ENCODE measurements at places on chromosomes 4 and X.

DNA sequence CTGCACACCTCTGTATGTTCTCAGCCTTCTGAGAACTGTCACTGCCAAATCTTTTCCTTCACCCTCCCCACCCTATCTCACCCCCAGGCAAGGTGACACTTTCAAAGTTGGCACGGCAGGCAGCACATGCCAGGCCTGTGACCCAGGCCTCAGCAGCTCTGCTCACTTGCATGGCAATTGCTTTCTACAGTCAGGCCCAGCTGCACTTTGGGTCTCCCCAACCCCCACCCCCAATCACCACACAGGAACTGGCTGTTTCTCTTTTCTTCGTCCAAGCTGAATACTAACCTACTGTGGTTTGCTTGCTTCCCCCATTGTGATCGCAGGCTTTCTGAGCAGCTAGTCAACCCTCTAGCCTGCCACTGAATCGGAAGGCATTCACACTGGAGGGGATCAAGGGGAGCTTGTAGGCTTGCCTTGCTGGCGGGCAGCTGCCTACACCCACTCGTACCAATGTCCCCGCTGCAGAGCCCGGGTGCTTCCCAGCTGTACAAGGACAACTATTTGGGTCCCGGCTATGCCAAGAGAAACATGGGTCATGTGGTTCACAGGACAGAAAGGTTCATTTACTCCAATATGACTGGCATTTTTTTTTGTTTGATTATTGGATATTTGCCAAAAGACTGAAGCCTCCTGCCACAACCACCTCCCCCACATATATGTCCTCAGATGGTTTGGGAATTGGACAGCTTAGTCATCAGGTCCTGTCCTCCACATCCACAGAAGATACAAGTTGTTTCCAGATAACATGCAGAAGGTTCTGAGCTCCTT, 28.1 kb downstream of the SLC25A43 start:
- DNase-seq: no peak

DNA sequence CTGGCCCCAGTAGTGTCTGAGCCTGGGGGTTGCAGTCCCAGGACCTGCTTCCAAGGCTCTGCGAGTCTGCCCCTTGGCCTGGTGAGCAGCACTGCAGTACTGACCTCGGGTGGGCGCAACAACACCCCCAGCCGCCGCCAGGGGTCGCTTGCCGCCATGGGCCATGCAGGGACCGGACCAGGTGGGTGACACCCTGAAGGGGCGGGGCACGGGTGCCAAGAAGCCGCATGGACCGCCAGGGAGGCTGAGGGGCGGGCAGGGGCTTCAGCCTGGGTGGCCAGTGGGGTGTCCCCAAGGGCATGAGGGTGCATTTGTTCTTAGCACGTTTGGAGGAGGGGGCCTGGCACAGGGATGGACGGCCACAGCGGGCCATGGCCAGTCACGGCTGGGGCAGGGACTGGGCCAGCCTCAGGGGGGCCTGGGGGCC, 25.0 kb downstream of the TACC3 start:
- DNase-seq: peak; percentile 46

GRCh38 chrX:129825746-129826505, 17.8 kb downstream of the ZDHHC9 start:
- no peak for DNase-seq

DNA sequence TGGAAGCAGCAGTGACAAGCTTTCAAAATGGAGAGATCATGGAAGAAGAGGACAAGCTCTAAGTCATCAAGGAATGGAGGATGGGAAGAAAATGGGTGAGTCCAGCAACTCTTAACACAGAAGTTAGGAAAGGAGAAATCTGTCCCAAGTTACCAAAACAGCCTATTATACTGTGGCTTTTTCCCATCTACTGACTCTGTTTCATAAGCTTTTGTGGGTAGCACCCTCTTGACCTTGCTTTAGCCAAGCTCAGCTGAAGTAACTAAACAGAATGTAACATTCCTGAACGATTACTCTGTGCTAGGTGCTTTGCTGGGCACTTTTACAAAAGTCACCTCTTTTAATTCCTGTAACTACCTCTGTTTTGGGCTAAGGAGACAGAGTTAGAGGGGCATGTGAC, 54.9 kb downstream of the MAP7D2 start:
- no peak for DNase-seq

DNA sequence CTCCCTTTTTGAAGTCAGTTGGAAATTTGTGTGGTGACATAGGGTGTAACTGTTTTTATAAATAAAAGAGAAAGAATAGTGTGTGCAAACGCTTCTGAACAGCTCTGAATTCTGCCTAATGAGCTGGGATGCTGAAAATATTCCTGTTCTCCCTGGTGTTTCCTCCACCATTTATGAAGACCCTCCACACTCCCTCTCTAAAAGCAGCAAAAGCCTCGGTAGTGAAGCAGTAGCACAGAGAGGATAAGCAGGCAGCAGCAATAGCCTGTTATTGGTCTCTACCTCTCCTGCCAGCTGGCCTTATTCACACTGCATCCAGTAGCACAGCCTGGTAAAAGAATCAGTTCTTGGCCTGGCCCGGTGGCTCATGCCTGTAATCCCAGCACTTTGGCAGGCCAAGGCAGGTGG, 406.1 kb downstream of the IQCM start:
- no peak for DNase-seq

DNA sequence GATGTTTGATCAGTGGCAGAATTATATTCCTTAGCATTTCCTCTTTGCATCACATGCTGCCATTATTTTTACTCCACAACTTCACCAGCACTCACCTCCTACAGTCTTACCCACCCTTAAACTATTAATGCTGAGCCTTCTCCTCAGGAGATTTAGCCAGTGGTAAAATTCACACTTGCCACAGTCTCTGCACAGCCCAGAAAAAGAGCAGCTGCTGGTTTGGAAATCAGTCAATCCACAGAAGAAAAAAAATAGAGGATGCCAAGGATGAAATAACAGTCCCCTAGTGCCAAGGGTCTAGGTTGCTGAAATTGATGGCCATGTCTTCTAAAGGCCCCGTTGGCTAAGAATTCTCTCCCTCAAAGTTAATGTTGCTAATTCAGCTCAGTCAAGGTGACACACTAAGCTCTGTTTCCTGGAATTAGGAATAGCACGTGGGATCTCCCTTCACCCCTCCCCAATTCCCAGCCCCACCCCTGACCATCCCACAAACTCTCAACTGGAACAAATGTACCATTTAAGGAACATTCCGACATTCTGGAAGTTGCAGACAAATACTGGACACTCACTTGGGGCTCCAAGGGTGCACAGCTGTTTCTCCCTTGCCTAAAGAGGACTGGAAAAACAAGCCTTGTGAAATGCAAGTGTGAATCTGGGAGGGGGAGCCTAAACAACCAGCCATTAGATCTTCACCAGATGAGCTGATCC, 5.7 kb downstream of the ATP1B4 start:
- DNase-seq: no peak
